ENCODE measurements at places on chromosomes 1 and 21.

- DNase-seq, result no peak
Measured at GRCh38 chr1:84705513-84705912, 15.3 kb upstream of the SSX2IP start.

DNA sequence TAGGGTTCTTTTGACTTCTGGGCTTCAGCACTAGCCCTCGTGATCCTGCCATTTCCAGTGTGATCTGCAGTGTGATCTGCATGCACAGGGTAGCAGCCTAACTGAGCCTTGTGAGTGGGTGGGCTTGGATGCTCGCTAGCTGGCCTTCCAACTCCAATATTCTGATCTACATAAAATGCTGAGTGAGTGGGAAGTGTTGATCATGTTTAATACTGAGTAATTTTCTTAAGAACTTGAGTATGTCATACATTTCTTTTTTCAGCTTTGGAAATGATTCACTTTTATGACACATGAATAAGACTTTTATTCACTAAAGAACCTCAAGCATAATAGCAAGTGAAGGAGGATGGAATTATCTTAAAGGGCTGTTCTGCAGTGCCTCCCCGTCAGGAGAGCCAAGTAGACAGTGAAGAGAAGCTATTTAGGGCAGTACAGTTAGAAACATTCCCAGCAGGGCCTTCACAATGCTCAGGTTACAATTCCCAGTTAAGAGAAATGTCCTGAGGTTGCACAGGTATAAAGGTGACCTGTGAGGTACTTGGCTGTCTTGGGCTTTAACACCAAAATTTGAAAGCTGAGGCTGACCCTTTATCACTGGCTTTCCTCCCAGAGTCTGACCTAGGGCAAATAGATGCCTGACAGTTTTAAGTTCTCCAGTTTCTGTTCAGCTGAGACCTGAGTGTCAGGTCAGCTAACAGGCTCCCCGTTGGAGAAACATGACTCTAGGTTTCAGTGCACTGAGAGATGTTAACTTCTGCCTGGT, 29.1 kb upstream of the LRRC8C start:
- DNase-seq, result no peak

DNA sequence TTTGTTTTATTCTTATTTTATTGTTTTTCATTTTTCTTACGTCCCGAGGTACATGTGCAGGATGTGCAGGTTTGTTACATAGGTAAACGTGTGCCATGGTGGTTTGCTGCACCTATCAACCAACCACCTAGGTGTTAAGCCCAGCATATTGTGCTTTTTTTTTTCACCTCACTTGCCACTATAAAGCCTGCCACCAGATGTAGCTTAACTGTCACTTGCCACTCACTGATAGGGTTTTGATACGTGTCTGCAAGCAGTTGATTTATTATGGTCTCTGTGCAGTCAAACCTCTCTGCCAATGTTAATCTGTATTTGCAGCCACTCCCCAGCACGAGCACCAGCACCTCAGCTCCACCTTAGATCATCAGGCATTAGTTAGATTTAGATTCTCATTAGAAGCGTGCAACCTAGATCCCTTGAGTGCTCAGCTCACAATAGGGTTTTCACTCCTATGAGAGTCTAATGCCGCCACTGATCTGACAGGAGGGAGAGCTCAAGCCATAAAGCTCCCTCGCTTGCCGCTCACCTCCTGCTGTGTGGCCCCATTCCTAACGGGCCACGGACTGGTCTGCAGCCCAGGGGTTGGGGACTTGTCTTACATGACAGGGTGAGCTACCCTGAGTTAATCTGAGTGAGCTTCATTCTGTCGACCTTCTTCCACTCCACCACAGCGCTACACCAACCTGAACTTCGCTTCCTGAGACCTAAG, 17.9 kb upstream of the ABCG1 start:
- no peak for DNase-seq

- no peak for DNase-seq
Measured at GRCh38 chr1:200217703-200218102, 190.2 kb downstream of the NR5A2 start.

DNA sequence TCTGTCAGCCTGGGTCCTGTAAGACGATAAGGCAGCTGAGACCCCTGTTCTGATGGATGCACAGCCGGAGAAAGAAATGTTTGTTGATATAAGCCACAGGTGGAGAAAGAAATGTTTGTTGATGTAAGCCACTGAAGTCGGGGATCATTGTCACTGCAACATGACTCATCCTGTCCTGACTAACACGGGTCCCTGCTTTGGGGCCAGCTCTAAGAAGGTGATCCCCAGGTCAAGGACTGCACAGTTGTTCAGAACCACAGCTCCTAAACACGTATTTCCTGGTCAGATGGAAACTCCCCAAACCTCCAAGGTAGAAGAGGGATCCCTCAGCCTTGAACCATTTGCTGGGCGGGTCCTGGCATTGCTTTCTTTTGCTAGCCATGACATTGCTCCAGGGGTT, 86.4 kb upstream of the IGSF21 start:
- DNase-seq, result no peak

DNA sequence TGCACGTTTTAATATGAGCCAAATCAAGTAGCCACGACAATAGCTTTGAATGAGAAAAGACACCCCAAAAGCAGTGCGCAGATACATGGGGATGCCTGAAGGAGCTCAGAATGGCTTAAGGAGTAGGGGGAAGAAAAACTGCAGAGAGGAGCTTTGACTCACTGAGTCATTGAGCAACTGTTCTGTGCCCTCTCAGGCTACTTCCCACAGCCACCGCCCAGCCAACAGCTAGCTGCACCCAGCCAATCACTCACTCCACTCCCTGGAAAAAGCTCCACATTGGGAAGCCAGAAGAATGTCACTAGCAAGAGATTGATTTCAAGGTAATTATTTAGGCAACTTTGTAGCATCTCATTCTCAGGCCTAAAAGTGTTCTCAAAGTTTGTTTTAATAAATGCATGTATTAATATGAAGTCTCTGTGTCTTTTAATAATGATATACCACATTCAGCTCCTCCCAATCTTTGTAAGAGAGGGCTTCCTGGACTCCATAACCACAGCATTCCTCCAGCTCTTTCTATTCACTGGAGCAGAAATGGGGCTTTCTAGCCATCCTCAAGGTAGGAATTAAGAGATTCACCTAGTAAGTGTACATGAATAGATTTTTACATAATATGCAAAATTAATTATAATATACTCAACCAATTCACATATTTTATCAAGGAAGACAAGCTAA, 16.8 kb downstream of the DUSP10 start:
- no peak for DNase-seq

DNA sequence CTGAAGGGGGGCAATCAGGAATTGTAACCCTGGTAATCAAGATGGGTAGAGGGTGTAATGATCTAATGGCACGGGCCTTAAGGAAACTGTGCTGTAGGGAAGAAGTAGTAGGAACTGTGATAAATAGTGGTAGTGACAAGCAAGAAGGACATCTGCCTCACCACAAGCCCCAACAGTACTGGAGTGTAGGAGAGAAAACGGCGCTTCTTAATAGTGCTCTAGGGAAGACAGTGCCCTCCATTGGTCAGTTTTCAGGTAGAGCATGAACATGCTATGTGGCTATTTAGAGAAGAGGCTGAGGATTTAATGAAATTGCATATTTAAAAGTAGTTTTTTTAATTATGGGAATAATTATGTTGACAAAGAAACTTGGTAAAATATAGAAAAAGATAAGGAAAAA, 32.2 kb downstream of the SLC30A7 start:
- DNase-seq, result no peak

DNA sequence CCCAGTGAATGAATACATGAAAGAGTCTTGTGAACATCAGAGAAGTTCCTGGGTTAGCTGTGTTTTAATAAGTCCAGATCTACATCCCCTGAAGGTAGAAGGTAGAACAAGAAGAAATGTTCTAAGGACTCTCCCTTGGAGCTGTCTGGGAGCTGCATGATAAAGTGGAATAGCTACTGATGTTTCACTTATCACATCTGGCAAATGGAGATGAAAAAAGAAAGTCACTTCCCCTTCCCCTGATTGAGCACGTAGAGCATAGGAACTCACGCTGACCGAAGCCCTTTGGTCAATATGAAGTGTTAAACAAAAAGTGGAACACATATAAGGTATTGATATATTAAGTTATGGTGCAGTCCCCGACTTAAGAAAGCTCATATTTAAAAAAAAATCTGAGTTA, 53.2 kb upstream of the PARP1 start:
- DNase-seq, result no peak

- no peak for DNase-seq
Measured at GRCh38 chr1:171966426-171967220, 125.3 kb downstream of the DNM3 start.

- DNase-seq, result no peak
Measured at GRCh38 chr1:7808253-7808844, 24.3 kb downstream of the PER3 start.

DNA sequence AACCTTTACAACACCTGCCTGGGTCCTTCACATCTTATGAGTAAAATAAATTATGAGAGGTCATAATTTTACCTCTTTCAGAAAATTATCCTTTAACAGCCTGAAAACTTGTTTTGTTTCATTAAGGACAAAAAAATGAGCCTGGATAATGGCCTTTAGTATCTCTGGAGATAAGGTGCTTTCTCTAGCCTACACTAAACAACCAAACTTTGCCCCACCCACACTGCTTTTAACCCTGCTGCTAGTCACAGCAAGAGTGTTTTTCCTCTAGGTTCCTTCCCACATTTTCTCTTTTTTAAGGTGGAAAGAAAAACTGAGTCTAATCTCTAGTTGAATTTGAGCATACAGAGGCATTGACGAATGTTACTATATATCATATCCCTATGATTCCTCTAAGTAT, 101.7 kb upstream of the KRTAP19-8 start:
- DNase-seq, result no peak

- DNase-seq, result no peak
Measured at GRCh38 chr1:57447551-57447950, 23.7 kb upstream of the DAB1 start.

GRCh38 chr1:204530932-204531331, 14.7 kb downstream of the MDM4 start:
- DNase-seq, result no peak

GRCh38 chr1:183882335-183883167, 77.6 kb downstream of the RGL1 start:
- no peak for DNase-seq

GRCh38 chr1:2289607-2290006, 61.5 kb downstream of the SKI start:
- no peak for DNase-seq

DNA sequence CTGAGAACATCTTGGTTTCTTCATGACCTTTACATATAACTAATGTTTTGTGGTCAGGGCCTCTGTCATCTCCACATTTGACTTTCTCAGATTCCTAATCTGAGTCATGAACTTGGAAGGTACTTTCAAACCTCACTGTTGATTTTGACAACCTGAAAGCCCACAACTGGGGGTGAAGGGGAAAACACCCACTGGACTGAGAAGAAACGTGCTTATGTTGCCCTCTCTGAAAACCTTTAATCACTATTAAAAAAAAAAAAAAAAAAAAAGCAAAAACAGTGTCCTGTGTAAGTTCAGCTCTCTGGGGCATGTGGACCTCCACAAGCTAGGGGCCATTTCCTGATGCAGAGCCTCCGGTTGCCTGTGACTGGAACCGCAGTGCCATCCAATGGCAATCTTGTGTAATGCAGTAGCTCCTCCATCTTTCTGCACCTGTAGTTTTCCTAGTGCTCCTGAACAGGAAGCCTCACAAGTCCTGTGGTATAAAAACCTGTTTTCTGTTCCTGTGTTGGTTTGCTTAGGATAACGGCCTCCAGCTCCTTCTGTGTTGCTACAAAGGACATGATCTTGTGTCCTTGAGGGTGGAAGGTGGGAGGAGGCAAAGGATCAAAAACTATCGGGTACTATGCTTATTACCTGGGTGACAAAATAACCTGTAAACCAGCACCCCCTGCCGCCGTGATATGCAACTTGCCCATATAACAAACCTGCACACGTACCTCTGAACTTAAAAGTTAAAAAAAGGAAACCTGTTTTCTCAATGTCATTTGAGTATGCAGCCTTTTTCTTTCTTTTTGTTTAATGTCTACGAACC, 124.5 kb downstream of the ZNF648 start:
- no peak for DNase-seq

DNA sequence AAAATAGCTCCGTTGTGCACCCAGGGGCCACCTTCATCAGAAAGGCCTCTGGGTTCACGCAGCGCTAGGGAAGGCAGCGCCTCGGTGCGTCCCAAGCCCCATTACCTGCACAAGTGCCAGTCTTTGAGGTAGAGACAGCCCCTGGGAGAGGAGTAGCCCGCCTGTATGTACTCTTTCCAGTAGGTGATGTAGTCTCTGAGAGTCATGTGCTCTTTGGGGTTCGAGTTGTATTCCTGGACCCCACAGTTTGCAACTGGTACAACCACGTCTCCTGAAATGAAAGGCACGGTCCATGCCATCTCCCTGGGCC, 601 bp downstream of the JMJD4 start:
- no peak for DNase-seq

DNA sequence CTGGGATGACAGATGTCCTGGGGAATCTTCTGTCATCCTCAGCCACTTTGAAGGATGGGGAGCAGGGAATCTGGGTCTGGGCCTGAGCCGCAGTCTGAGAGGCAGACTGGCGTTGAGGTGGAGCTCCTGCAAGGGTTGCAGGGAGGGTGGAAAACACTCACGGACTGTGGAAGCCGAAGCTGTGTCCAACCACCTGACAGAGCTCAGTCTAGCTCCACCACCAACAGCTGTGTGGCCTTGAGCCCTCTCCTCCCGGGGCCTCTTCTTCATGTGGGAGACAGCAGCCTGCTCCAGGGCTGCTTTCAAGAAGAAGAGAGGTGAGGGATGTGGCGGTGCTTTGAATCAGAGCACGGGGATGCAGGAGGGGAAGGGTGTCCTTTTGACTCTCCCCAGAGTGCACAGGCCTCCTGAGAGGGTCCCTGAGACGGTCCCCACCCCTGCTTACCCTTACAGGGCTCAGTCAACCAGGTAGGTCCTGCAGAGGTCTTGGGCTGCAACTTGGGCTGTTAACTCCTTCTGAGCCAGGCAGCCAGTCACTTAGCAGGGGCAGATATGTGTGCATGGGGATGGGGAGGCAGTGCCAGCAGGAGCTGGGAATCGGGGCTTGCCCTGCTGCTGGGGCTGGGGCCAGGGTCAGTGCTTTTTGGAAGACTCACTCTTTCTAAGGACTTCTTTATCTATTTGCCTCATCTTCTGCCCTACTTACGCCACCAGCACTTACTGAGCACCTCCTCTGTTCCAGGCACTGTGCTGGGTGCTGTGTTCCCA, 216.3 kb downstream of the PTPRU start:
- no peak for DNase-seq

DNA sequence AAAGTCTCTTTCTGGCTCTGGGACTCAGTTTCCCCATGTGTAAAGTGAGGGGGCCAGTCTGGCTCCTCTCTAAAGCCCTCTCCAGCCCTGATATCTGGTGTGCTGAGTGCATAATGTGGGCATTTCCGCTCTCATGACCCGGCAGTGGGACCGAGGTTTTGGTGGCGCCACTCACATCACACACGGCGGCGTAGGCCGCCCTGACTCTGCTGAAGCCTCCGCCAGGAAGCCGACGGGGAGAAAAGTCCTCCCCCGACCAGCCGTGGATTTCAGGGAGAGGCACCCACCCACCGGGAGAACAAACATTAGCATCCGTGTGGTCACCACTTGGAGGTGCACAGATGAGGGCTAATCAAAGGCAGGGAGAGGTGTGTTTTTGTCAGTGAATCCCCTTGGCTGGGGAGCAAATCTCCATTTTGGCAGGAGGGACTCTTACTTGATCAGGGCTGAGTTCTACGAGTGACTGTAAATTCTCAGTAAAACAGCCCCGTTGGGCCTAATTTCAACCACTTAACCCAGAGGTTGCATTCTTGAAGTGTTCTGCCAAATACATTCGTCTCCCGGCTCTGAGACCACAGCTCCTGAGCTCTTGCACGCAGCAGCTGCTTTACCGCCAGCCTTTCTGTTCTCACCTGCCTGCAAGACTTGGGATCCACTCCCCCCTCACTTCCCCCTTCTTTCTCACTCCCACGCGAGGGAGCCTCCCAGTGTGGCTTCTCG, 118.2 kb downstream of the FOXD2 start:
- no peak for DNase-seq

GRCh38 chr21:34921151-34921550, 128.0 kb downstream of the RUNX1 start:
- DNase-seq, result no peak
